ENCODE measurements at places on chromosomes 4 and X.

DNA sequence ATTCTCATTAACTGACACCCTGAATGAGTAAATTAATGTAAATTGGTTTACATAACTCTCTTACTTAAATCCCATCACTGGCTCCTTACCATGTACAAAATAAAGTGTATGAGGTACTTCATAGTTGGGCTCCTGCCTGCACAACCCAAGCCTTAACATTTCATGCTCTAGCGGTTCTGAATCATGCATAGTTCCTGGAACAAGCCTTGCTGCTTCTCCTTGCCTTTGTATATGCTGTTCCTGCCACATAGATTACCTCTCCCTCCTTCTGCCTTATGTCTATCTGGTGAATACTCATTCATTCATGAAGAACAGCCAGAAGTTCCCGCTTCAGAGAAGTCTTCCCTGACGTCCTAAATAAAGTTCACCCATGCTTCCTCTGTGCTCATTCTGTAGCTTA, 594.7 kb downstream of the SMARCA1 start:
- no peak for DNase-seq

GRCh38 chr4:81257021-81257420, 42.0 kb upstream of the PRKG2 start:
- DNase-seq, result no peak

DNA sequence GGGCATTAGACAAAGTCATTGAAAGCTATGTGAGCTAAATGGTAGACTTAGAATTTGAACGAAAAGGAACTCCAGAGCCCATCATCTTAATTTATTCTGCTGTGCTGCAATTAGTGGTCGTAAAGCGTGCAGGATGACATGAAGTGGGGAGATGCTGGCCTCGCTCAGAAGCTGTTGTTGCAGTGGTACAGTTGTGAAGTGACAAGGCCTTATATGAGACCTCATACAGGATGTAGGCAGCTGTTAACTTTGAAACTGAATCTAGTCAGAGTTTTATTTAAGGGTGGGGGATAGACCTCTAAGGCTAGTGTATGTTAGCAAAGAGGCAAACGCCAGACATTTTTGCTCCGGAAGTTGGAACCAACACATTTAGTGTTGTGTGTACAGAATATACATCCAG, 13.4 kb downstream of the KLF3 start:
- DNase-seq, result no peak

- DNase-seq, result no peak
Measured at GRCh38 chrX:140087875-140088274, 122.6 kb upstream of the CXorf66 start.

DNA sequence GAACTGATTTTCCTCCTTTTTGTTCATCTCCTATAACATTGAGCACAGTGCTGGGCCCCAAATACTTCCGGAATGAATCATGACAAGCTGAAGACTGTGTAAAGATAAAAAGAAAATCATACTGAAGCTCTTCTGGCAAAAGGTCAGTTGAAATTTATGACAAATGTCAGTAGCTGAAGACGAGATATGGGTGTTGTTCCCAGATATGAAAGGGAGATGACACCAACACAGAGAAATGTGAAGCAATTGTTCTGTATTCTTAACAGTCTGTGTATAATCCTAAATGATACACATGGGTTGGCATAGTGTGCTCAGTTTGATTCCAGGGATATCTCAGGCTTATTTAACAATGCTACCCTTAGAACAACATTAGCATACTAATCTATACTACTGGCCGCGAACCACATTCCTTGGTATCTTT, 170.5 kb upstream of the PITX2 start:
- no peak for DNase-seq

- DNase-seq, result no peak
Measured at GRCh38 chr4:153467897-153468262, 1.7 kb downstream of the TMEM131L start.

- DNase-seq, result no peak
Measured at GRCh38 chr4:36227913-36228312, 16.4 kb downstream of the ARAP2 start.

DNA sequence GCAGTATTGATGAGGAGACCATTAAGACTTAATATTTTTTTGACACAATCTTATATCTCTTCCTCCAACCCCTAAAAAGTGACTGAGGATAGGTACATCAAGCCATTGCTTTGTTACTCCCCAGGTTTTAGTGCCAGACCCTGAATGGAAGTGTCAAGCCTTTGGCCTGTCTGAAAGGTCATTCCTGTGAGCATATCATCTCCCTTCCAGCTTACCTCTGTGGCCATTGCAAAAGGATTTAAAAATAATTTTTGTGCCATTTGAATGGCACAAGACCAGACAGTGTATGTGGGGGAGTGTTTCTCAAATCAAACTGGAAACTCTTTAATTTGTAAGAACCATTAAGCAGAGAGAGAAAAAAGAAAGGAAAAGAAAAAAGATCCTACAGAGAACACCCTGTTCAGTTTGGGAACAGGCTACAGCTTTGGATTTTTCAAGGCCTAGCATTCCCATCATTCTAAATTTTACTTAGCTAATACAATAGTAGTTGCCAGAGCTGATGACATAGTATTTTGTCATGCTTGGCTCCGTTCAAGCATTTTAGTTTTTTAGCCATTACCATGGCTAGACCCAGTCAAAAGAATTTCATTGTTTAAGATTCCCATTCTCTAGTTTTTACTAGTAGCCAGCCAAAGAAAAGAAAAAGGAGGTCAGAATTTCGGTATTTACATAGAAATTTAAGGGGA, 49.6 kb downstream of the HPF1 start:
- DNase-seq, result no peak

DNA sequence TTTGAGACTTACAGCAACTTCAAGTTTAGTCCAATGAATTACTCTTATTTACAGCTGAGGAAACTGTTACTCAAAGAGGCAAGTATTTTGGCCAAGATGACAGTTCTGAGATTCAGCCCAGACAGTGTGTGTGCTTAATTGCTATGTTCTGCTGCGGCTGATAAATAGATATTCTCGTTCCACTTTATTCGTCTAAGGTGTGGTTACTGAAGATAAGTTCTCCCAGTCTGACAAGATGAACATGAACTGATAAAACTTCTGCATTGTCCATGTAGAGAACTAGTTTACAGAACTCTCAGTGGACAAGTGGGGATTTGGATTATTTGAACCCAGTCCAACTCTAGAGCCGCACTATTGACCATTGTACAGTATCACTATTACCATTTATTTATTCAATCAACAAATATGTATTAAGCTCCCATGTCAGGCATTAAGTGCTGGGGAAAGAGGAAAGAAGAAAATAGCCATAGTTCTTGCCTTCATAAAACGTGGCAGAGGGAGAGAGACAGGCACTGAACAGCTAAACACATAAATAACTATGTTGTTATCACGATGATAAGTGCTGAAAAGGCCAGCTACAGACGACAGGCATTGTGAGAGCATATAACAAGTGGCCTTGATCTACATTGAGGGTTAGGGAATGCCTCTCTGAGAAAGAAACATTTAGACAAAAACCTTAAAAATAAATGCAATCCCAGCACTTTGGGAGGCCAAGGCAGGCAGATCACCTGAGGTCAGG, 4.0 kb upstream of the DHX15 start:
- no peak for DNase-seq

- no peak for DNase-seq
Measured at GRCh38 chr4:7756561-7757355, 182.9 kb downstream of the AFAP1 start.

- no peak for DNase-seq
Measured at GRCh38 chr4:90798948-90799347, 671.8 kb downstream of the CCSER1 start.

DNA sequence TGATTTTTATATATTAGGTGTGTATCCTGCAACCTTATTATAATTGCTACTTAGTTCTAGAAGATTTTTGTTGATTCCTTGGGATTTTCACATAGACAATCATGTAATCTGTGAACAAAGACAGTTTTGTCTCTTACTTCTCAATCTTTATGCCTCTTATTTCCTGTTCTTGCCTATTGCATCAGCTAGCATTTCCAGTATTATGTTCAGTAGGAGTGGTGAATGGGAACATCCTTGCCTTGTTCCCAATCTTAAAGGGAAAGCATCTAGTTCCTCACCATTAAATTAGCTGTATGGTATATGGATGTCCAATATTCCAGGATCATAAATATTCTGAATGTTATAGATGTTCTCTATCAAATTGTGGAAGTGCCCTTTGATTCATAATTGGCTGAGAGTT, 41.8 kb downstream of the AWAT2 start:
- no peak for DNase-seq

DNA sequence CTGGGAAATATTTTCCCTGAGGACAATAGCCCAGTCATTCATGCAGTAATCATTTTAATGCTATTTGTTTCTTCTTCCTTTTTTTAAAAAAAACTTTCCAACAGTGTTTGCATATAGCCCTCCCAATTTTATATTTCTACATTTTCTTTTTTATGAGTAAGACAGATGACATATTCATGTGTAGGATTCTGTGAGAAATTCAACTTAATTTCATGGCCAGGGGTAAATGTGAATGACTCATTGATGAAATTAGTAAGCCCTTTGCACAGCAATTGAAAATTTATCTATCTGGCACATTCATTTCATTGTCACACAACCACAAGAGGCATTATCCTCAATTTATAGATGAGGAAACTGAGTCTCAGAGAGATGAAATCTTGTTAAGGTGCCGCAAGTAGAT, 13.7 kb upstream of the SMIM20 start:
- DNase-seq, result no peak

DNA sequence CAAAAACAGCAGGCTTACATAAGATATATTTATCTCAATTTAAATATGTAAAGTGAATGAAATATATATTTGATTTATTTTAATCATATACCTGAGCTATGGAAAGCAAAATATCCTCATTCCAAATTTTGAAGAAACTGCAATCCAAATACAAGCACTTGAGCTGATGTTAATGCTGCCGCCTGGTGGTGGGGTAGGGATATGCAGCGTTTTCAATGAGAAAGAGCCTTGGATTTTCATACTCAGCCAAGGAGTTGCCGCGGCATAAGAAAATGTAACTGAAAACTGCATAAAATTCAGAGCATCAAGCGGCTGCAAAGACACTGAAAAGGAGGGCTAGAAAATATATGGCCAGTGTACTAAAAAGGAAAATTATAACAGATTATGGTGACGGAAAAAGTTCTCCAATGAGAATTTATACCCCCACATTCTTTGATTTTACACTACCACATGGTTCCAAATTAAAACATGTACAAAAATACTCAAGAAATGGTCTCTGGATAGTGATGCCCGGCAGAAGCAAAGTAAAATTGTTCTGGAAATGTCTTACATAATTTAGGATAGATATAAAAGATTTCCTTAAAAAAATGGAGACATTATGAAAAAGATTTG, 660.3 kb upstream of the PITX2 start:
- DNase-seq, result peak; percentile 72

DNA sequence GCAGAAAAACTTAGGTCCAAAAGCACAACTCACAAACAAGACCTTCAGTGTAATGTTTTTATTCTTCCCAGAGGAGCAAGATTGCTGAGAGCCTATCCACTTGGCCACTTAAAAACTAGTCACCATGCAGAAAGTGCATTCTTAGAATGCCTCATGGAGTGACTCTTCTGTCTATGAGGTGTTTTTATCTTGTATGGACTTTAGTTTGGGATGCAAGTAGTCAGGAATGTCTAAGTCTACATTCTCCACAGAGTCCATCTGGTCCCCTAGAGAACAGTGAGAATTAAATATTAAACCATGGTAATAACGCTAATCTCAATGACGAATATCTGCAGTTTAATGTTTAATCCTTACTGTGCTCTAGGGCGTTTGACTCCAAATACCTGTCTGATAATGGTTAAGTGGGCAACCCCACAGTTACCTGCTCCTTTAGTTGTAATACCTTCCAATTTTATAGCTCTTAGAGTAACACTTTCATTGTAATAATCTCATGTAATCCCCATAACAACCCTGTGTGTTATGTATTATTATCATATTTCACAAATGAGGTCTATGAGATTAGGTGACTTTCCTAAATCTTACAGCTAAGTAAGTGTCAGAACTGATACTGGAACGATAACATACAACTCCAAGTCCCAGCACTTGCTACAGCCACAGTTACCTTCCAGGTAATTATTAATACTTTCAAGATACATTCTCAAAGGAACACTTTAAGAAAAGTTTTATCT, 235.6 kb upstream of the JADE1 start:
- no peak for DNase-seq

DNA sequence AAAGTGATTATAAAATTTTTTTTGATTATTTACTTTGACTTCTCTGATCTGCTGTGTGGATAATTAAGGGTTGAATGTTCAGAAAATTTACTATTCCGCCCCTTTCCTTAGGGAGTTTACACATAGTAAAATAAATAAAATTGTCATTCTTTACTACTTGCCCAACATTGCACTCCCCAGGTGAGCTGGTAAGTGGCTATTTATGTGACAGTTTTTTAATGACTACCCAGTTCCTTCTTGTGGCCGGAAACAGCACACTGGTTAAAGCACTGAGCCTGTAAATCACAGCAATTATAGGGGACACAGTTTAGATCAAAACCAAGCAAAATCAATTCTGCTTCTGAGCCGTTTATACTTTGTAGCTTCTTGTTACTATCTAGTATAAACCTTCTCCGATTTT, 158.1 kb downstream of the FHIP1A start:
- DNase-seq, result no peak

DNA sequence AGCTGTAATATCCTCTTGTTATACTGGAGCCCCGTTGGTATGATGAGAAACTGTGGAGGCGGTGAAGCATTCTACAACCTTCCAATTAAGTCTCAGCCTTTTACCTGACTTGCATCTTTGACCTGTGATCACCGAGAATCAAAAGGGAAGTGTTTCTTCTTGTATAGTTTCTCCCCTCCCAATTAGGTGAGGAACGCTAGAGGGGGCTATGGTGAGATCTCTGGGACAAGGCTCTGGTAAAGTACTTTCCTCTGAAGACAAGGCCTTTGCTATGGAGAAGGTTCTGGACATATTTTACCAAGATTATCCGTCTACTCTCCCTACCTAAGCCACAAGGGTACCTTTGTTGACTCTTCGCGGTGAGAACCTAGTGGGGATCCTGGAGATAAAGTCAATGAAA, 111.3 kb downstream of the CBLL2 start:
- no peak for DNase-seq

DNA sequence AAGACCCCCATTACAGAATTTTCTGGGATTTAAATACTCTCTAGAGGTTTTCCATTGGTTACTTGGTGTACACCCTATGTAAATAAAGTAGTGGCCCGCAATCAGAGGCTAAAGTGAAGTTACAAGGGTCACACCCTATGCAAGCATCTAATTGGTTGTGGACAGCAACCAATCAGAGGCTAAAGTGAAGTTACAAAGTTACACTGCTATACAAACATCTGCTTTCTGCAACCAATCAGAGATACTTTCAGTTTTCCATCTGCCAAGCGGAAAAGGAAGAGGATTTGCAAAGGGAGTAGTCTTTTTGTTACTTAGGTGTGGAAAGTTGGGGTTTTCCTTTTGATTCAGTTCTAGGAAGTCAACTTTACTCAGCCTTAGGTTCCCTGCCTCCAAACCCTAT, 2.0 kb upstream of the ATRX start:
- DNase-seq, result peak; percentile 28

- DNase-seq, result no peak
Measured at GRCh38 chr4:53619431-53619830, 28.1 kb upstream of the LNX1 start.

DNA sequence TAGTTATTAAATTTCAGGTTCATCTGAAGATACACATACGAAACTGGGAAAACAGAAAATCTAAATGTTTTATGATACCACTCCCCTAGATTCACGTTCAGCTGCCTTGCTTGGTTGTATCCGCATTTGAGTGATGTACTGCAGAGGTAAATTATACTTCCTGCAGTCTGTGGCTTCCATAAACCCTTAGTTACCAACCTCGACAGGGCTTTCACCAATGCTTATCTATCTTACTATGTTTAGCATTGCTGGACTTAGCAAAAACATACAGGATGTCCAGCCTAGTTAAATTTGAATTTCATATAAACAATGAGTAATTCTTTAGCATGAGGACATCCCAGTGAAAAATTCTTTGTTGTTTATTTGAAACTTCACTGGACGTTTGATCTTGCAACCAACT, 108.8 kb downstream of the TMA16 start:
- no peak for DNase-seq

Data from Calu3 (cell line).